ENCODE measurements at places on chromosomes 1 and 21. TPM values are rescaled to one million over a fixed set of nuclear protein-coding genes. Genes with fewer than 3 reads are reported as not detected.

Gene CD1B
- not detected for total RNA-seq

GRCh38 chr1:58576727-58577653 lies at the start of gene TACSTD2:
Gene TACSTD2 (minus strand): TSS chr1:58577252. CDS start chr1:58577156, 96 bp downstream.
- H3K4me1 ChIP-seq, result peaks cover 44% of the 10 kb centered on the region
- DNase-seq, result no peak
- peaks cover 67% of the 10 kb centered on the region for H3K27me3 ChIP-seq

DNA sequence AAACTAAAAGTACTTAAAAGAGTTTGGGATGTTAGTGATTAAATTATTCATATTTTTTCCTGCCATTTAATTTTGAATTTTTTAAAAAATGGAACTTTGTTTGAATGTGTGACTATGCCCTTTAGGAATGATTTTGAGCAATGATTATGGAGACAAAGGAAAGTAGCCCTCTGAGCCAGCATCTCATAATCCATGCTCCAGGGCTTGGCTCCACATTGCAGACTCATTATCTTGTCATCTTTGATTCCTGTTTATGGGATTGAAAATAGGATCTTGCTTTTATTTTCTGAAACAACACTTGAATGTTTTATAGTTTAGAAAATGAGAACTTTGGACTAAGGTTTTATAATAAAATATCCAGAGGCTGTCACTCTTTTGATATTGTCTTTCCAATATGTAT lies 14.5 kb downstream of the AXDND1 start:
- H3K36me3 ChIP-seq, result no peaks in the 10 kb centered on the region
- H3K27ac ChIP-seq, result no peak overlapping the region
- H3K4me3 ChIP-seq, result no peak overlapping the region
- H3K4me1 ChIP-seq, result no peaks in the 10 kb centered on the region

Gene GPR161
- 0.41 TPM for total RNA-seq

Gene DLGAP3
- total RNA-seq, result 0.93 TPM

DNA sequence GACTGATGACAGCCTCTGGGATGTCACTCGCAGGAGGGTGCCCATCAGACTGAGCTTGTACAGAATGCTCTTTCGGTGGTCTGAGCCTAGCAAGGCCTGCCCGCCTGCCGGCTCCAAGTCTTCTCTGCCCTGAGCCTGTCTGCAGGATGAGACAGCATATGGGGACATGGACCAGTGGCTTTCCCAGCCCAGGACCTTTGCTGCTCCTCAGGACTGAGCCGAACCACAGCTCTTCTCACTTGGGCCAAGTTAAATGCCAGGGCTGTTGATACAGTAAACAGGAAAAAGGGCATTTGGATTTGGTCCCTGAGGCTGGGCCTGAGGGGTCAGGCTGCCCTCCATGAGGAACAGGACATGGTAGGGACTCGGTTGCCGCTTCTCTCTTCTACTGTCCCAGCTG lies 64.3 kb upstream of the EPS8L3 start:
- H3K27me3 ChIP-seq, result peaks cover 1% of the 10 kb centered on the region
- H3K36me3 ChIP-seq, result peaks cover 2% of the 10 kb centered on the region
- H3K4me1 ChIP-seq, result peaks cover 25% of the 10 kb centered on the region
- H3K4me3 ChIP-seq, result no peak overlapping the region
- no peak overlapping the region for H3K27ac ChIP-seq
- DNase-seq, result no peak

DNA sequence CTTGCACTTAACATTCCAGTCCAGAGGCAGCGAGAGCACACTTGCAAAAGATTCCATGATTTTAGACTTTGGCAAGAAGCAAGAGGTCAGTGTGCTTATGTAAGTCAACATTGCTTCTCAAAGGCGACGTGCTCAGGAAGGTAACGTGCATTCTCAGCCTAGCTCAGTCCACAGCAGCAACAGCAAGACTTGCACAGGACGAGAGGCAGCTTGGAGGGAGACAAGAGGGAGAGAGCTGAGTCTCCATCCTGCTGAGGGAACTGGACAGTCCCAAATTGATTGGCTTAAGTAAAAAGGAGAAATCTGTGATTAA lies 56.5 kb downstream of the PTP4A2 start:
- H3K4me3 ChIP-seq, result no peak overlapping the region

DNA sequence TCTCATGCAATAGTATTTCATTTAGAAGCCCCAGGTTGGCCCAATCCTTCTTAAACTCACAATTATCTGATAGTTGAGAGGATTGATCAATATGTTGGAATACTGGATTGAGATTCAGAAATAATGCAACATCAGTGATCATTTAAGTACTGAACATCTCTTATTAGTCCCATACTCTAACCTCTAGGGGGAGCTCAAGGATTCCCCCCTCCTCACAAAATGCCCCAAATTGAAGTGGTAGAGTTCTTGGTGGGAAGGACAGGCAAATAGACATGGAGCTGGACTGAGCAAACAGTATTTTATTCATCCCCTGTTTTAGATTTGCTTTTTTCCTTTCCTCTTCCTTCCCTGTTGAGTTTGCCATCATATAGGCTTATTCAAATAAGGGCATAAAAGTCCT lies 62.8 kb downstream of the NGF start:
- no peak overlapping the region for H3K4me3 ChIP-seq
- no peak for DNase-seq

GRCh38 chr1:218671573-218671972 lies 326.4 kb downstream of the TGFB2 start:
- no peak for DNase-seq
- H3K36me3 ChIP-seq, result no peaks in the 10 kb centered on the region
- no peaks in the 10 kb centered on the region for H3K27me3 ChIP-seq
- no peaks in the 10 kb centered on the region for H3K4me1 ChIP-seq
- no peak overlapping the region for H3K27ac ChIP-seq

GRCh38 chr1:115710859-115711624 lies 57.5 kb downstream of the CASQ2 start:
- H3K36me3 ChIP-seq, result no peaks in the 10 kb centered on the region
- no peak for DNase-seq
- H3K4me3 ChIP-seq, result no peak overlapping the region
- H3K27ac ChIP-seq, result no peak overlapping the region
- no peaks in the 10 kb centered on the region for H3K4me1 ChIP-seq

DNA sequence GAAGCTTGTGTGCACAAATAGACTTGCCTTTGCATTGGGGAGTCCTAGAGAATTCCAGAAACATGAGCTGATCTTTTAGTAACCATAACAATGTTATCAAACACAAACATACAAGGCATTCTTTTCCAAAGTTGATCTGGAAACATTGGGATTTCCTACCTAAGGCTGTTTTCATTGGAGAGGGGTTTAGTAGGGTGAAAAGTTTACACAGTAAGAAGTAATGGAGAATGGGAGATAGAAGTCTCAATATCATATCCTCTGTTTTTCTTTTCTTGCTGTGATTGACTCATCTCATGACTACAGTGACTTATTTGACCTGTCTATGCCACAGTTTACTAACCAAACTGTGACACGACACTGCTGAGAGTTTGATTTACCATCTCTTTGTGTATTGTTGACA lies 65.6 kb upstream of the PLA2G4A start:
- no peak overlapping the region for H3K27ac ChIP-seq
- H3K36me3 ChIP-seq, result no peaks in the 10 kb centered on the region
- H3K4me1 ChIP-seq, result no peaks in the 10 kb centered on the region
- H3K4me3 ChIP-seq, result no peak overlapping the region

Gene RASSF5
- 221 TPM for total RNA-seq

DNA sequence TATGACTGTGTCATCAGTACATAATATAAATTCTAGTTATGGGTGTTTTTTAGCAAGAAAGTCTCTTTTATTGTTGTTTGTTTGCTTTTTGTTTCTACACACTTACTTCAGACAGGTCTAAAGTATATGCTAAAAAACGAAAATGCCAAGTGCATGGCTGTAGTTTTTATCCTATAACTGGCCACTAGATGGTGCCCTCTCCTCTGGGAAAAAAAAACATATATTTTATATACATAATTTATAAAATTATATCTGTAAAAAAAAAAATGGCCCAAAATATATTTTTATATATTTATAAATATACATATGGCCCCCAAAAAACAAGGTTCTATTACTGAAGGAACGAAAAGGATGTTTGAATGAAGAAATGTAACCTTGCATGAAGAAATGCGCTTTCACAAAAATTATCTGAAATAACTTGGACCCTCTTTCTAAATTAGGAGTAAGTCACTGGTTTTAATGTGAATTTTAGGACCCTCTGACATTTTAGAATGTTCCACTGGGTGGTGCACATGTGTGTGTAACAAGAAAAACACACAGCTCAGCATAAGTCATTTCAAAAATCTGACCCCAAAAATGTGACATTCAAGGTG lies 93.5 kb downstream of the TTLL7 start:
- peaks cover 13% of the 10 kb centered on the region for H3K27me3 ChIP-seq
- DNase-seq, result no peak
- H3K4me1 ChIP-seq, result no peaks in the 10 kb centered on the region
- no peak overlapping the region for H3K27ac ChIP-seq
- H3K36me3 ChIP-seq, result no peaks in the 10 kb centered on the region

DNA sequence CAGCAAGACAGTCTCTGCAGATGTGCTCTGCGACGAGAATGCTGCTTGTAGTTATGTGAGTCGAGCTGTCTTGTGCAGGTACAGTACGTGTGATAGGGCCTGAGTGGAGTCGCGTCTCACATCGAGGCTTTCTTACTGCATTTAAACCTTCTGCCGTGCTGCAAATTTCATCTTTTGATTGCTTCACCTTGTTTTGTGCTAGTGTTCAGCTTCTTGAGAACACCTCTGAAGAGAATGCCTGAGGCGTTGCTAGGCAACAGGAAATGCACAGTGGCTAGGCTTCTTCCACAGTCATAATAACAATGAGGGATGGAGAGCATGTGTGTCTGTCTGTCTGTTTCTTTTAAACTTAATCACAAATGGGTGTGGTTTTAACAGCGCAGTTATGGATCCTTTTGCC lies 52.9 kb downstream of the MRPS6 start:
- H3K27me3 ChIP-seq, result no peaks in the 10 kb centered on the region
- H3K27ac ChIP-seq, result peak overlapping the region; percentile 57
- H3K36me3 ChIP-seq, result peaks cover 57% of the 10 kb centered on the region
- H3K4me3 ChIP-seq, result no peak overlapping the region
- H3K4me1 ChIP-seq, result peaks cover 50% of the 10 kb centered on the region
- peak; percentile 38 for DNase-seq

DNA sequence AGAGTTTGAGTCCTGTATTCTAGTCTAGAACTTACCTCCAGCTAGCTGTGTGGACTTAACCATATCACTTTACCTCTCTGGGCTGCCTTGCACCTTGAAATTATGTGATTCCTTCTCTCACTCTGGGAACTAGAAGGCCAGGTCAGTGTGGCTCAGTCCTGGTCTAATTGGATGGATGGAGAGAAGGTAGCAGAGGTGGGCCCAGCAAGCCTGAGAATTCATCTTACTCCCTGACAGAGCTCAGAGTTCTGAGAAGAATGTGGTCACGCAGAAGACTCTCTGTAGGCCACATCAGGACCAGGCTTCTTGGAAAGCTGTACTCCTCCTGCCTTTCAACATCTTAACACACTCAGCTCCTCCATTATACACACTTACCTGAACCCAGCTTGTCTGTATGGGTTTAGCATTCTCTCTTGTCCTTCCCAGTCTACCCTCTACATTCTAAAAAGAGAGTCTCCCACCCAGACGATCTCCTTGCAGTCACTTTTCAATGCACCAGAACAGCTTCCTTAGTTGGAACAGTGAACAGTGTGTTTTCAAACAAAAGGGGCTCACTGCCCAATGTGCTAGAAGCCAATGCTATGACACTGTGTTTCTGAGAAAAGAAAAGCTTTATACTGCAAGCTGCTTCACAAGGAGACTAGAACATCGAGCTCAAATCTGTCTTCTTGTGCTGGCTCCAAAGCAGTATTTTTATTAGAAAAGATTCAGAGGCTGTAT lies 60.5 kb downstream of the CAPN9 start:
- H3K27ac ChIP-seq, result no peak overlapping the region
- no peak for DNase-seq
- peaks cover 2% of the 10 kb centered on the region for H3K27me3 ChIP-seq
- H3K36me3 ChIP-seq, result peaks cover 2% of the 10 kb centered on the region
- H3K4me3 ChIP-seq, result no peak overlapping the region

GRCh38 chr1:212286556-212287131 lies 1.4 kb downstream of the PPP2R5A start:
- H3K27ac ChIP-seq, result peak overlapping the region; percentile 95
- no peak for DNase-seq
- peaks cover 64% of the 10 kb centered on the region for H3K4me1 ChIP-seq
- H3K36me3 ChIP-seq, result peaks cover 16% of the 10 kb centered on the region
- peak overlapping the region; percentile 97 for H3K4me3 ChIP-seq
- peaks cover 2% of the 10 kb centered on the region for H3K27me3 ChIP-seq

DNA sequence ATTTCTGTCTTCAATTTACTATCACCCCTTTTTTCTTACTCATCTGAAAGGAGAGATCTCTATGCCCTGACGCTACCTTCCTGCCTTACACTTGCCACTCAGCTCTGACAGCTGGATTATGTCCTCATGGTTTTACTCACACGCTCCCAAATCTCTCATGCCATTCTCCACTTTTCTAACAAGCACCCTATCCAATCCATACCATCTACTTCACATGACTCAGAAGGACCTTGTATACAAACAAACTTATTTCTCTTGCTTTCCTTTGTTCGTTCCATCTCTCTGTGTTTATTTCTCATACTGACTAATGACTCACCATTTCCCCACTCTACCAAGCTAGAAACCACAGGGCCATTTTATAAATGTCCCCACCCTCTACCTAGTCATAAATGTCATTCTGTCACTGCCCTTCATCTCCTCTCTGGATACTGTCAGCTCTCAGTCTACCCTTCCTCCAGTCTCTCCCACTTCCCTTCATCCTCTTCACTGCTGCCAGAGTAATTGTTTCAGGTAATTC lies 87.3 kb downstream of the USP24 start:
- H3K4me1 ChIP-seq, result peaks cover 31% of the 10 kb centered on the region
- H3K36me3 ChIP-seq, result peaks cover 59% of the 10 kb centered on the region
- H3K27me3 ChIP-seq, result no peaks in the 10 kb centered on the region
- peak overlapping the region; percentile 8 for H3K4me3 ChIP-seq
- no peak for DNase-seq
- H3K27ac ChIP-seq, result peak overlapping the region; percentile 69

Gene PTAFR
- 0.24 TPM for total RNA-seq

Gene HOOK1
- total RNA-seq, result 2.4 TPM

DNA sequence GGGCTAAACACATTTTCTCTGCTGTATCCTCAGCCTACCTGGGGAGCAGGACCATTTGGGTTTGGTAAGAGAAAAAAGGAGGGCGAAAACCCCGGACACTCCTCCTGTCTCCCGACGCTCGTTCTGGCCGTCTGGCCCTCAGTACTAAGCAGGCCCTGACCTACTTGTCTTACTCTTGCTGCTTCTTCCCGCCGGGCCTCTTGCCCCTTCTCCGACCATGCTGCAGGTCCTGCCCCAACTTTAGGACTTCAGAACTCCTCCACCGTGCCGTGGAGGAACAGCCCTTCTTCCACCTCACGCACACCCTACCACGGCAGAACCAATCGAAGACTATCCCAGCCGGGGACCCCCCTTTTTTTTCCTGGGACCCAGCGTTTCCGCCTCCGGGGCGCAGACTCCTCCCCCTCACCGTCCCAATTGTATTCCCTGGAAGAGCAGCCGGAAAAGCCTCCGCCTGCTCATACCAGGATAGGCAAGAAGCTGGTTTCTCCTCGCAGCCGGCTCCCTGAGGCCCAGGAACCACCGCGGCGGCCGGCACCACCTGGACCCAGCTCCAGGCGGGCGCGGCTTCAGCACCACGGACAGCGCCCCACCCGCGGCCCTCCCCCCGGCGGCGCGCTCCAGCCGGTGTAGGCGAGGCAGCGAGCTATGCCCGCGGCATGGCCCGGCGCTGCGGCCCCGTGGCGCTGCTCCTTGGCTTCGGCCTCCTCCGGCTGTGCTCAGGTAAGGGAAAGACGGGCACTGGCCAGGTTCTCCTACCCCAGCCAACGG lies at the start of gene CHRNB2:
CHRNB2 (plus strand) TSS at position 393 of the 771 bp plus-strand sequence; CDS start at position 660, 267 bp downstream.
- H3K4me3 ChIP-seq, result no peak within 1 kb of the TSS
- H3K27ac ChIP-seq, result peak within 1 kb of the TSS; percentile 47
- peak; percentile 79 for DNase-seq
- H3K36me3 ChIP-seq, result no peaks in the 10 kb centered on the region
- peaks cover 10% of the 10 kb centered on the region for H3K4me1 ChIP-seq
- peaks cover 37% of the 10 kb centered on the region for H3K27me3 ChIP-seq

Gene IL24
- total RNA-seq, result 6.8 TPM
